Heart right ventricle (tissue), 16 donors: ENCODE measurements at places on chromosomes 11 and 22. TPM values are rescaled to one million over a fixed set of nuclear protein-coding genes. Genes with fewer than 3 reads are reported as not detected.
A peak's percentile ranks its signal among the peaks of the same experiment; 100 is the strongest.

DBX1 gene
- not detected for polyA plus RNA-seq

DNA sequence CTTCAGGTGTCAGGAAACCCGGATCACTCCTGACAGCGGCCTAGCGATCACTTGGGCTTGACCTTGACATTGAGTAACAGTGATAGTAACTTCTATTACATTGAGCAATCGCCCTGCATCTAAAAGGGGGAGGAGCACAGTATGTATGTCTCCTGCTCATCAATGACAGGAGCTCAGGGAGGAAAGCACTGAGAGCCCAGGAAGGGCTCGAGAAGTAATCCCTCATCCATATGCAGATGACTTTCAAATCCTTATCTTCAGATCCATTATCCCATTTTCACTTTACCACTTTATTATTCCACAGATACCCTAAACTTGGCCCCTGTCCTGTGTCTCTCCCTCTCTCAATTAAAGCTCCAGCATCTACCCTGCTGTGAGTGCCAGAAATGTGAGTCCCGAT is 47.8 kb downstream of the ABTB2 start:
- H3K4me3 ChIP-seq, result no peak overlapping the region
- no peak for DNase-seq
- H3K27ac ChIP-seq, result peak overlapping the region; percentile 66
- H3K4me1 ChIP-seq, result peaks cover 49% of the 10 kb centered on the region
- H3K36me3 ChIP-seq, result no peaks in the 10 kb centered on the region
- no peaks in the 10 kb centered on the region for H3K27me3 ChIP-seq

C11orf87 gene
- under 0.01 TPM for polyA plus RNA-seq

DNA sequence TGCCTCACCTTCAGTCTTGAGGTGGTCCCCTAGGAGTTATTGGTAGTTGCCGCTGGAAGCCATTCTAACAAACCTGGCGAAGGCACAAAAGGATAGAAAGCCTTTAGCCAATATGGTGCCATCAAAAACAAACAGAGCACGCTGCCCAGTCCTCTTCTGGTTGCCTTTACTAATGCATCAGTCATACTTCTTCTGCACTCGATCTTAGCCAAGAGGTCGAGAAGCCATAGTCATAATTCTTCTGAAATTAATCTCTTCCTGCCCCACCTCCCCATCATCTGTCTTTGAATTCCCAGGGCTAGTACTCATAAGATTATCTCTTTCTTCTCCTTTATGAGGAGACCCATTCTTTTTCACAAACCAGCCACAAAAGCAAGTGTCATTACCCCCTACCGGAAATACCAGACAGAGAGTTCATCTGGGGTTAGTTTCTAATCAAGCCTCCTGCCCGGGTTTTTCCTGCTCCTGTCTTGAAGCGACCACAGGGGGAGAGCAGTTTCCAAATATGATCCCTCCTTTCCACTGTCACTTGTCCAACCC is 21.4 kb upstream of the EHF start:
- H3K27me3 ChIP-seq, result no peaks in the 10 kb centered on the region
- DNase-seq, result no peak
- no peaks in the 10 kb centered on the region for H3K4me1 ChIP-seq
- H3K4me3 ChIP-seq, result no peak overlapping the region
- H3K27ac ChIP-seq, result no peak overlapping the region

- H3K4me1 ChIP-seq, result no peaks in the 10 kb centered on the region
- H3K36me3 ChIP-seq, result no peaks in the 10 kb centered on the region
- H3K4me3 ChIP-seq, result peak within 1 kb of the TSS; percentile 47
- H3K27ac ChIP-seq, result peak within 1 kb of the TSS; percentile 60
- H3K27me3 ChIP-seq, result peaks cover 6% of the 10 kb centered on the region
Observed at GRCh38 chr11:102047305-102047924, at the start of gene CFAP300. TSS of gene CFAP300 (plus strand) at chr11:102047437. CDS start at chr11:102047471, 34 bp downstream.

- H3K4me3 ChIP-seq, result no peak overlapping the region
- peaks cover 8% of the 10 kb centered on the region for H3K4me1 ChIP-seq
- H3K36me3 ChIP-seq, result no peaks in the 10 kb centered on the region
- no peak overlapping the region for H3K27ac ChIP-seq
- DNase-seq, result no peak
- no peaks in the 10 kb centered on the region for H3K27me3 ChIP-seq
Observed at GRCh38 chr11:94885581-94885980, 87.8 kb downstream of the CWC15 start.

GRCh38 chr22:33707581-33707980 is 212.7 kb downstream of the LARGE1 start:
- no peaks in the 10 kb centered on the region for H3K27me3 ChIP-seq
- no peak for DNase-seq
- peaks cover 8% of the 10 kb centered on the region for H3K4me1 ChIP-seq
- no peak overlapping the region for H3K27ac ChIP-seq
- no peak overlapping the region for H3K4me3 ChIP-seq

YAP1 gene
- polyA plus RNA-seq, result 19.8 TPM

CHST1 gene
- 5.2 TPM for polyA plus RNA-seq

DNA sequence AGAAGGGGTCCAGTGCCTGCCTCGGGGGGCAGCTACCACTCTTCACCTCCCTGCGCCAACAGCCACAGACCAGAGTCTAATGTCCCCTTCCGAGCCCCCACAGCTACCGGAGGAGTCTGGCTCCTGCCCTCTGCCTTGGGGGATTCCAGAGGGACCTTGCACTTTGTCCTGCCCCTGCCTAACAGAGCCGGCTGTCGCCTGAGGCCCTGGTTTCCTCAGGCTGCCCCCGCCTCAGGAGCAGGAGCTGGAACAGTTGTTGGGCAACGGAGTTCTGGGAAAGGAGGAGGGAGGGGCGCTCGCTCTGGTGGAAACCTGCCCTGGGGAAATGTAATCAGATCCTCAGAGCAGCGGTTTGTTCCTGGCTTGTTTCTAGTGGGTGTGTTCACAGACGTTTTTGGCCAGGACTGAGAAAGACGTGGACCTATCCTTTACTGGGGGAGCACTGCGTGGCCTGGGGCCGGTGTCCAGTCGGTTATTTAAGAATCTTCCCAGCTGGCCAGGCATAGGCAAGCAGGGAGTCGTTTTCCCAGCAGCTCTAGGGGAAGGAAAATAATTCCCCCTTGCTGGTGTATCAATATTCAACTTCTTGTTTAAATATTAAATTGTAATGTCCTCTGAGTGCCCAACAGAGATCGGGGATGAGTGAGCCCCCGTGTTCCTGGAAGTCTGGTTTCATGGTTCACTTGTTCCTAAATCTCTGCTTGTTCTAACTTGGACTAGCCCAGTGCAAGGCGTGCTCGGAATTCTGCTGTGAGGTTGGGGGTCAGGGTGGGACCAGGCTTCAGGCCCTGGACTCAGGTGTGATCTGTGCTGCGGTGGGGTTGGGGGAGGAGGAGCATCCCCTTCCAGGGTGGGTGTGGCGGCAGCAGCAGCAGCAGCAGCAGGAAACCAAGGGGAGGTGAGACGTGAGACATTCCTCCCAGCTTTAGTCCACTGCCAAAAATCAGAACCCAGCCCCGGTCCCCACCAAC is 32.1 kb downstream of the A4GALT start:
- peaks cover 88% of the 10 kb centered on the region for H3K4me1 ChIP-seq
- H3K27ac ChIP-seq, result peak overlapping the region; percentile 87
- no peaks in the 10 kb centered on the region for H3K27me3 ChIP-seq
- H3K4me3 ChIP-seq, result no peak overlapping the region
- peaks cover 33% of the 10 kb centered on the region for H3K36me3 ChIP-seq
- DNase-seq, result peak; percentile 93

NFAM1 gene
- polyA plus RNA-seq, result 0.44 TPM

DSCAML1 gene
- polyA plus RNA-seq, result 0.88 TPM

DNA sequence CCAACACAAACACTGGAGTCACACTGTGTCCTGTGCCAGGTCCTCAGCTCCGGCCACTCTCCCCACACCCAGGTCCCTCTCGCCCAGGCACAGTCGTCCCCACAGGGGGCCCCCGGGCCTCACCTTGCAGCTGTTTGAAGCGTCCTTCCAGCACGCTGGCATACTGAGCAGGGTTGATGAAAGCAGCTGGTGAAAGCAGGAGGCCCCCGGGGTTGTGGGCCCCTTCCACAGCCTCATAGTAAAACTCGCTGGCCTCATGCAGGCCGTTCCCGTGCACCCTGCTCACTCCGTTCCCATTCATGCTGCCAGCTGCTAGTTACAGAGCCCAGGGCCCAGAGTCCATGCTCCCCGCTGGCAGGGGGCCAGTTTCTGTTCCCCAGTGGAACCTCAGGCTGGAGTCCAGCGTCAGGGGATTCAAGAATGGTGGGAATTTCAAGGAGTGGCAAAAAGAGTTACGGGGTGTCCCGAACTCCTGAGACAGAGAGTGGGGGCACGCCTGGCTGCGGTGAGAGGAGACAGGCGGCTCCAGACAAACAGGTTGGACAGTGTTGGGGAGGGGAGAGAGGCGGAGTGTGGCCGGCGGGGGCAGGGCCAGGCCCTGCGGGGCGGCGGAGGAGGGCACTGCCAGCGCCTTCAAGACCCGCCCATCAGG is 10.6 kb downstream of the SPTBN2 start:
- no peak for DNase-seq
- H3K4me3 ChIP-seq, result no peak overlapping the region
- no peaks in the 10 kb centered on the region for H3K36me3 ChIP-seq
- no peak overlapping the region for H3K27ac ChIP-seq
- H3K4me1 ChIP-seq, result no peaks in the 10 kb centered on the region
- H3K27me3 ChIP-seq, result peaks cover 17% of the 10 kb centered on the region

DNA sequence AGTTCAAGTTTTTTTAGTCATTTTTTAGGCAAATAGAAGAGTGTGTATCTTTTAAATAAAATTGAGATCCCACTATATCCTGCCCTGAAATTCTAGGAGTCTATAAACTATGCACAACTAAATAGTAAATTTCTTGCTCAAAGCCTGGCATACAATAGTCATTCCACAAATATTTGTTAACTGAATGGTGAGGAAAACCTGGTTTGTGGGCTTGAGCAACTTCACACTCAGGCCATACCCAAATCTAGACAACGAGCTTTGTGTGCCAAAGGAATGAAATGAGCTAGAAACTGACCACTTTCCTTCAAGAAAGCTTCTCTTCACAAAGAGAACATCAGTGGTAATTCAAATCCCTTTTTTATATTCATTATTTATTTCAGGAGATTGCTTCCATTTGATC is 39.6 kb upstream of the AMOTL1 start:
- DNase-seq, result no peak
- no peak overlapping the region for H3K27ac ChIP-seq
- no peaks in the 10 kb centered on the region for H3K36me3 ChIP-seq
- peaks cover 24% of the 10 kb centered on the region for H3K4me1 ChIP-seq
- H3K4me3 ChIP-seq, result no peak overlapping the region

- H3K27ac ChIP-seq, result no peak overlapping the region
- peaks cover 16% of the 10 kb centered on the region for H3K4me1 ChIP-seq
- DNase-seq, result no peak
- no peaks in the 10 kb centered on the region for H3K27me3 ChIP-seq
- no peaks in the 10 kb centered on the region for H3K36me3 ChIP-seq
Observed at GRCh38 chr11:12503039-12503484, 125.7 kb downstream of the PARVA start.

CDPF1 gene
- polyA plus RNA-seq, result 7.7 TPM

DNA sequence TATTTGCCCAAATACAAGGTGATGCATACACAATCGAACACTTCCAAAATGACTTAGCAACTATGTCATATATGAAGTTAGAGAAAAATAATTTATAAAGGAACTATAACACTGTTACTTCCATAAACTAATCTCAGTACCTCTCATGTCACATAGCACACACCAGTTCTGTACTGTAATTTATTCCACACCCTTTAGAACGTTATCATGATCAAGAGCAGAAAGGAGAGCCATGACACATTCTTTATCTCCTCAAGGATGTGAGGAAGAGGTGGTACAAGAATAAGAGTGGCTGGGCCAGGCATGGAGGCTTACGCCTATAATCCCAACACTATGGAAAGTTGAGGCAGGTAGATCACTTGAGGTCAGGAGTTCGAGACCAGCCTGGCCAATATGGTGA is 31.1 kb downstream of the PICALM start:
- H3K27ac ChIP-seq, result no peak overlapping the region
- H3K36me3 ChIP-seq, result no peaks in the 10 kb centered on the region
- peaks cover 46% of the 10 kb centered on the region for H3K4me1 ChIP-seq
- no peak overlapping the region for H3K4me3 ChIP-seq
- DNase-seq, result no peak

BACE1-AS gene
- 3.9 TPM for polyA plus RNA-seq

ANKK1 gene
- polyA plus RNA-seq, result 0.06 TPM
